ENCODE measurements at places on chromosomes 5 and 9.

GRCh38 chr5:40238066-40238745 is 441.5 kb upstream of the PTGER4 start:
- DNase-seq = no peak

- DNase-seq = no peak
Observed at GRCh38 chr9:85428230-85428629, 313.5 kb downstream of the AGTPBP1 start.

GRCh38 chr5:40389591-40389990 is 290.1 kb upstream of the PTGER4 start:
- no peak for DNase-seq

DNA sequence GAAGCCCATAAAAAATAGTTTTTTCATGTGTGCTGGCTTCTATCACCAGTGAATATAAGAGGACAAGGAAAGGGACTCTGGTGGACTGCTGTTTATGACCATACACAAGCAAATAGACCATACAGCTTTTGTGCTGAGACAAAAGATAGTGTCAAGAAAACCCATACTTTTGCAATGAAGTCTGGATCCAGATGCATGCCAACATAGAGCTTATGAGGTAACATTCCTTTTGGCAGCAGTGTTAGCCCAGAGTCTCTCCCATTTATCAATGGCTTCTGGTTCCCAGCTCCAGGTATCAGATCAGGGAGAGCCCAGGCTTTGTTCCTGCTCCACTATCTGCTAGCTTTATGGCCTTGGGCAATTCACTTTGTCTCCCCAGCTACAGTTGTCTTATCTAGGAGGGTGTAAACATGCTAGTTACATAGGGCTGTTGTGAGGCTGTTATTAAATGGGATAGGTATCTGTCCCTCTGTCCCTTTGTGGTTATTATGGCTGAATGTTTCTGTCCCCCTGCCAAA is 55.6 kb downstream of the CCDC192 start:
- no peak for DNase-seq

DNA sequence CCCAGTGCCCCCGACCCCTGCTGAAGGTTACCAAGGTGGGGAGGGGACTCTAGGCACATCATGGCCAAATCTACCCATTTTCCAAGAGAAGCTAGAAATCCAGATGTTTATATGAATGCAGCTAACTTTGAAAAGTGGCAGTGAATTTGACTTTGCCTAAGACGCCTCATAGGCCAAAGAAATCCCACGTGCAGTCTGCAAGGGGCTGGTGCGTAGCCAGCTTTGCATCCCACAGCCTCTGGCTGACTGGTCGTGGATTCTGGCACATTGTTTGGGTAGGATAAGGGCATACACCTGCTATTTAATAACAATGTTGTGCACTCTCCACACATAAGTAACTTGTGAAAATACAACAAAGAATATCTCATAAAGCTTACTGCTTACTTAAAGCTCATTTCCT is 3.5 kb upstream of the GADD45G start:
- DNase-seq = no peak

DNA sequence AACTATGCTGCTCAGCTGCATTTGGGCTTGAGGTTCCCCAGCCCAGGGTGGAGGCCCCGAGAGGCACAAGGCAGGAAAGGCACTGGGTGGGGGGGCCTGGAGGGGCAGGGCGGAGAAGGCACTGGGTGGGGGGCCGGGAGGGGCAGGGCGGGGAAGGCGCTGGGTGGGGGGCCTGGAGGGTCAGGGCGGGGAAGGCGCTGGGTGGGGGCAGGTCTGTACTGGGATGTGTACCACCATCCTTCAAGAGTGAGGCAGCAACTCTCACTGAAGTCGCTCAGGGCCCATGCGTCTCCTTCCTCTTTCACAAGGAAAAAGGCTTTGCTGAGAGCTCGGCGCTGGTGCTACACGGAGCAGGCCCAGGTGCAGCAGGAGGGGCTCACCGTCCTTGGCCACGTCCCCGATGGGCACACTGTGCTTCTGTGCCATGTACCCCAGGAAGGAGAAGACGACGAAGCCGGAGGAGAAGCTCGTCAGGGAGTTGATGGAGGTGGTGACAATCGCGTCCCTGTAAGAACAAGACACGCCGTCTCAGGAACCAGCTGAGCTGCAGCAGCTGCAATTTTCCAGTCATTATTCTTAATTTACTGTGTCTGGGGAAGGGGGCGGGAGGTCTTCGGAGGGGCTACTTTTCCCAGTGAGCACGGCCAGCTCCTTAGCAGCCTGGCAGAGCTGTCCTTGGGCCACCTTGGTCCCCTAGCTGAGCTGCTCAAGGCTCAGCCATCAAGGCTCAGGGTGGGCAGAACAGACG is 30.8 kb downstream of the SLC6A3 start:
- no peak for DNase-seq

DNA sequence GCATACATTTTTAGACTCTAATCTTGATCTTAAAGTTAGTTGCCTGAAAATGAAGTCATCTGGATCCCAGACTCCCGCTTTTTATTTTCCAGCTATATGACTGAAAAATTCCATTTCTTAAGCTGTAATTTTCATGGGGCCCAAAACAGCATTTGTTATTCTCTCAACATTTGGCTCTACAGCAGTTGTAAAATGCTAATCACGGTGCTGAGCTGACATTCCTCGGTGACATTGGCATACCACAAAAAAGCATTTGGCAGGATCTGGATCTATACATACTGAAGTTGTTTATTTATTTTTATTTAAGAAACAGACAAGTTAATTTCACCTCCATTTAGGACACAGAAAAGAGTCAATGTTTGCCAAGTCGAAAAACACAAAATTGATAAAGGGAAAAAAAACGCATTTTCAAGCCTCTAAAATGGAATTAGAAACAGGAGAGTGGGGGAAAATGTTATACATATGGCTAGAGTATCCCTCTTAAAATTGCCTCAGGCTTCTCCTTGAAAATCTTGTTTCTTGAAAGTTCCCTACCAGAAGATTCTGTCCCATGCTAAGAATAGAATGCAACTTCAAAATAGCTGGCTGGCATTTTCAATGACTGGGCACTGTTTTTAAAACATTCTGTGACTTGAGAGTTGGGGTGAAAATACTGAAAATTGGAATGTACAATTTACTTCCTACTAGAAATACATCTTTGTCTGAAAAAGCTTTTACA is 207.5 kb upstream of the TBCA start:
- no peak for DNase-seq

GRCh38 chr5:107951309-107951708 is 280.6 kb upstream of the EFNA5 start:
- no peak for DNase-seq

GRCh38 chr5:150508828-150509227 is 897 bp downstream of the NDST1 start:
- DNase-seq = no peak

Data from posterior cingulate gyrus (tissue), 11 donors.